ENCODE measurements at places on chromosomes 12 and 14.

DNA sequence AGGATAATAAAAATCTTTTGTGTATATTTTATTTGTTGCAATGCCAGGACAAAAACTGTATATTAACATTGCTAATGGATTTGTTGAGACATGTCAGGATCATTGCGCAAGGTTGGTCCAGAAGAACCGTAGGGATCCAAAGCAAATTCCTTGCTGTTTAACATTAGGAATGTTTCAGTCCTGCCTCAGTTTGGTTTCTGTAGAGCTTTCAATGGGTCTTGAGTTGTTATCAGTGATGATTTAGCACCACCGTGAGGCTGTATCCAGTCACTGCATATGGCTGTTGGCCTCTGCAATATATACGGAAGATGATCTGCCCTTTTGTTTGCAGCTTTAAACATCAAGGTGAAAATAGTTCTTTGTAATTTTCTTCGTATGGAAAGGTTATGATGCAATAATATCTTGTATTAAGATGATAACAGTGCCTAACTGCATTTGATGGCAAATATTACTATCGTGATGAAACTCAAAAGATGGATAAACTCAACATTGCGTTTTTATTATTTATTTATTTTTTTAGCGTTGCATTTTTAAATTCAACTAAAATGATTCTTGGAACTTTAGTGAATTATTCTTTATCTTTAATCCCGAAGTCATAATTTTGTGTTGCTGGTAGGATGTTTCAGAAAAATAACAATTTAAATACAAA is 231.2 kb downstream of the AKAP6 start:
- DNase-seq, result peak; percentile 18

DNA sequence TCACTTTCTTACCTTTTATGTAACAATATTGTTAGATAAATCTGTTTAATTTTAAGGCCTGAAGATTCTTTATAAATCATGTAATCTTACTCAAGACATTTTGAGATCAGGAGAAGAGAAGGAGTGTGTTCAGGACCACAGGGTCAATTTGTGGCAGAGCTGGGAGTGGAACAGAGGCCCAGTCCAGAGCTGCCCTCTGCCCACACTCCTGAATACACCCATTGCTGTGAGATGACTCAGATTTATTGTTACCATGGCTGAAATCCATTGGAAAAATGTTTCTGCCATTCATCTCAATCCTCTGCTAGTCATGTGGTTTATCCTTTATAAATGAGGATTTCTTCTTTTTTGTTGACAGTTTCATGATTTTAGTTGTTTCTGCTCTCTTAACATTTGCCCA is 100.5 kb upstream of the STXBP6 start:
- no peak for DNase-seq

DNA sequence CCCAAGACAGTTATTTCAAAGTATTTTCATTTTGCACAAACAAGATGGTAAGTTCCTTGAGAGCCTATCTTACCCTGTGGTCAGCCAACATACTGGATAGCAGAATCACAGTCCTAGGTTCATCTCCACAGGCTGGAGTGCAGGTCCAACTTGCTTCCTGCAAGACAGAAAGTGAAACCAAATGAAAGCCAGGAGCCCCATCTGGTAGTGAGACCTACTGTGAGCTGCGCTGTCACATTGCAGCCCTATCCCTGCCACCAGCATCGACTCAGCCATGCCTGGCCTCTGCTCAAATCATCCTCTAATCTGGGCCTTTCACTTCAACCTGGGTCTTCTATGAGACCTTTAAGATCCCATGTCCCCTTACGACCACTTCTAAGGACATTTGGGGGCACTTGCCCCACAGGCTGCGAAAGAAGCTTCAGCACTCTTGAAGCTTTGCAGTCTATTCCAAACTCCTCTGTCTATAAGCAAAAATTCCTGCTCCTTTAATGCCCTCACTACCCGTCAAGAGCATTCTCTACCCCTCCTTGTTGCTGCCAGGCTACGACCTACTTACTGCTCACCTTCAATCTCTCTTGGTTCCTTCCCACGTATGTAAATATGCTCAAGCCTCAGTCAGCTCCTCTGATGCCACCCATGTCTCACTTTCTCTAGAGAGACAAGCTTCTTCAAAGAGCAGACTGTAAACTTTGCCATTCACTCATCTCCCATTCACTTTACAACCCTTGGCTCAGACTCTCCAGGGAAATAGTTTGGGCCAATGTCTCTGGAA is 55.9 kb upstream of the TSPAN11 start:
- DNase-seq, result no peak

- no peak for DNase-seq
These were observed 30.1 kb upstream of the IGF1 start for GRCh38 chr12:102510463-102510862.

DNA sequence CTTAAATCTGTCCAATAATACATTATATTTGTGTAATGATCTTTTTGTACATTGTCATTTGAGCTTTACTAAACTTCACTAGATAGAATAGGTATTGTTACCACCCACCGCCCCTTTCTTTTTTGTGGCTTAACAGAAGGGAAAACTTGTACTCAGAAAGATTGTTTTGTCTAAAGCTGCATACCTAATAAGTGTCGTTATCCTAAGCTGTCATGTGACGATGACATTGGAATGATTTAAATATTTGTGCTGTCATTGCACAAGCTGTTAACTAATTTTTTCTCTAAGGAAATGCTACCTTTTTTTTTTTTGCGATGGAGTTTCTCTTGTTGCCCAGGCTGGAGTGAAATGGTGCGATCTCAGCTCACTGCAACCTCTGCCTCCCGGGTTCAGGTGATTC is 3.6 kb downstream of the DIP2B start:
- DNase-seq, result no peak

GRCh38 chr12:12954356-12954755 is 2.4 kb upstream of the GPRC5D start:
- no peak for DNase-seq

DNA sequence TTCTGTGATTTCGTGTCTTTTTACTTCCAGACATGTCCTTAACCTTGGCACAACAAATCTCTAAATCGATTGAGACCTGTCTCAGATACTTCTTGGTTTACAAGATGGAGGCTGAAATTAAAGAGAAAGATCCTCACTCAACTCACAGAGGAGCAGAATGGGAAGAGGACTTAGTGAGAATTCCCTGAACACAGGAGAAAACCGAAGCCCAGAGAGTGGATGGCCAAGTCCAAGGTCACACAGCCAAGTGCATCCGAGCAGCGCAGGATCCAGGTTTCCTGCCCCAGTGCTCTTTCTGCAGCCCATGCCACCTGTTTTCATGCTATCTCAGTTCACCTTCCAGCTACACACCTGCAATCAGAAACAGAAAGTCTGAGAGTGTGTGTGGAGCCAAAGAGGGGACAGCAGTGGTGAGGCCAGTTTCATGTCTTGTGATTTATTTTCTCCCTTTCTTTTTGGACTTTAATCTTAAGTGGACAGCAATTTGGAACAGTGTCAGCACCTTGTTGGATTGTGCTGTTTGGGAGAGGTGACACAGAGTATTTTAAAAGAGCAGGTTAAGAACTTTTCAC is 22.9 kb upstream of the TCL1B start:
- no peak for DNase-seq

GRCh38 chr14:75717729-75718128 is 56.7 kb downstream of the TTLL5 start:
- DNase-seq, result no peak

- DNase-seq, result no peak
These were observed 1.5 kb downstream of the MYL6 start for GRCh38 chr12:56159482-56160192.

GRCh38 chr12:11981121-11981733 is 89.5 kb upstream of the BCL2L14 start:
- DNase-seq, result no peak
